ENCODE measurements at places on chromosomes 11 and 22.

DNA sequence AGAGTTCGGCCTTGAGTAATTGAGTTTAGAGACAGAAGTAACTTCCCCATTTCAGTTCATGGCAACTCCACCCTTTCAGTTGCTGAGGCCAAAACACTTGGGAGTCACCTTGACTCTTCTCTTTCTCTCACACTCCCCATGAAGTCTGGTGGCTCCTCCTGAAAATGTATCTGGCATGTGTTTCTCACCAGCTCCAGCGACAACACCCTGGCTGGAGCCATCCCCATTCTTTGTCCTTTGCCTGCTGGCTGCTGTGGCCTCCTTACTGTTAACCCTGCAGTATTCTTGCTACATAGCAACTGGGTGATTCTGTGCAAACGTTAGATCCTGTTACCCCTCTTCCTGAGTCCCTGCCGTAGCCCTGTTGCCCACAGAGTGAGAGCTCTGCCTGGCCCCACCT, 23.8 kb downstream of the SLC6A5 start:
- no peak for DNase-seq

GRCh38 chr11:110473706-110474105, 44.0 kb downstream of the FDX1 start:
- no peak for DNase-seq

- no peak for DNase-seq
Observed at GRCh38 chr22:42623756-42624441, 9.2 kb upstream of the POLDIP3 start.

- no peak for DNase-seq
Observed at GRCh38 chr22:38228873-38229740, 27.3 kb downstream of the MAFF start.

GRCh38 chr11:5065027-5065426, 4.3 kb upstream of the OR52E1 start:
- no peak for DNase-seq

- no peak for DNase-seq
Observed at GRCh38 chr11:110379261-110379660, 50.5 kb upstream of the FDX1 start.

DNA sequence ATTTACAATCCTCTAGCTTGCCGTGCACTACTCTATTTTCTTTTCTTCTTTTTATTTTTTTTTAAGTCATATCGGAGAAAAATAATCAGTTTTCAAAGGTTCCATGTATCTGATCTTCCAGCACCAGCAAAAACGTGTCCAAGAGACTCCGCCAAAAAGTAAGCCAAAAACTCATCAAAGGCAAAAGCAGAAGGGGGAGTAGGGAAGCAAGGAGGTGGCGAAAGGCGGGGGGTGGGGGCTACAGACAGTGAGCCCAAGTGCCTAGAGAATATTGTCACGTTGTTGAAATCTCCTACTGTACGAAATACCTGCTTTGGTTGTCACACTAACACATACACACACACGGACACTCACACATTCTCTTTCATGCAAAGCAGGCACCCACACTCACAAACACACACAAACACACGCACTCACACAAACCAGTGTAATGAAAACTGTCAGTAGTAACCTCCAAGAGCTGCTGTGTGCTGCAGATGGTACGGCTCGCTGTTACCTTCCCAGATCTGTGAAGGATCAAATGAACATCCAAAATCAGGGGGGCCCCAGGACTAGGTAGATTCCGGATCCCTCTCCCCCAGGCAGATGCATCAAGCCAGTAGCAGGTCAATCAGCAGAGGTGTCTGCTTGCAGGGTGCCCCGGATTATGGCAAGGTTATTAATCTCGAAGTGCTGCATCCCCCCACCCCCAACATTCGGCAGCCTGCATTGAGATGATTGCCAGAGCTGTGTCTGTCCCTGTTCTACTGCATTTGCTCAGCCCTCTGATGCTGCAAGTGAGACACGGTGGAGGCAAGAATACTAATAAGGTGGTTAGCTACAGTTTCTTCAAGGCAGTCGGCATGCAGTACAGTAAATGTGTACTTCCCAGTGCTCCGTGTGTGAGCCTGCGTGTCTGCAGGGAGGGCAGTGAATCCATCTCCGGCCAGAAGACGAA, at the start of gene LRRC4C:
Gene LRRC4C, minus strand, starts transcription at position 188 of the 937 bp plus-strand sequence.
- DNase-seq: no peak

- no peak for DNase-seq
Observed at GRCh38 chr22:37030560-37031281, 11.2 kb downstream of the MPST start.

DNA sequence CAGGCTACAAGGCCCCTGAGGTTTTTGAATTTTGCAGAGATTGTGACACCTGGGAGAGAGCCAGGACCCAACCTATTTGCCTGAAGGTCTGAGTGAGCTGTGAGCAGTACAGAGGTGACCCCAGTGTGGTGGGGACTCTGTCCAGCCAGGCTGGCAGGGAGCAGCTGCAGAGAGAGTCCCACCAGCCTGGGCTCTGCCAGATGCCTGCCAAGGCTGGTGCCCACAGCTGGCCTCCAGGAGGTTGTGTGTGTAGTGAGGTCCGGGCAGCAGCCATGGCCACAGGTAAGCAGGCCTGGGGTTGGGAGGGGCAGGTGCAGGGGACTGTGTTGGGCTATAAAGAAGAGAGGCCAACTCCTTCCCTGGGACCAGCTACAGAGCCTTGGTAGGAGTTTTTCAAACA, 144.8 kb downstream of the CRYBB2 start:
- no peak for DNase-seq

DNA sequence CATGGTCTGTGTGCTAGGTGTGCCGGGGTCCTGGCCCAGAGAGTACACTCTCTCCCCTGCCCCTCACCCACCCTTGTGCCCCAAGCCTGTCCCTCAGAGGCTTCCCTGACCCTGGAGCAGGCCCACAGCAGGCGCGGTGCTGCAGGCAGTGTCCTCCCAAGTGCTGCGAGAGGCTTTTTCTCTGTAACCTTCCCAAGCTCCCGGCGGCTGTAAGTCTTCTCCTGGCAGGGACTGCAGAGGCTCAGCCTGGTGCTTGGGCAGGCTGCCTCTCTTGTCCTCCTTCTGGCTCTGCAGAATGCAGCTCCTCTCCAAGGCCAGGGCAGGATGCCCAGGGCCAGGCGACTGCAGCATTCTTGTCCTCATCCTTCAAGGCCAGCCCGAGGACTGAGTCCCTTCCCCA, 15.9 kb downstream of the RFPL1 start:
- DNase-seq: no peak

DNA sequence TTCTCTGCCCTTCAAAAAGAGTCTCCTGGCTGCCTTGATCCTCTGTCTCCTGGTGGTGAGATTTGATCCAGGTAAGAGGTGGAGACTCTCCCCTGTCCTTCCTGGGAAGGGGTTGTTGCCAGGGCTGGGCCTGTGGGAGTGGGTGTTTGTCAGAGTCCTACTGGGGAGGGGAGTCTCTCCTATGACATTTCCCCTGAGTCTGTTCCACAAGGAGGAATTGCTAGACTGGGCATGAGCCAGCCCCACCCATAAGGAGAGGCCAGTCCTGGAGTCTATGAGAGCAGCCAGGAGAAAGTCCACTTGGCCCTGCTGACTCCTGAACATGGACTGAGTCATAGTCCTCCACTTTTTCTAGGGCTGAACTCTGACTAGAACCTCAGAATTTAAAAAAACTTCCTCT, 7.4 kb downstream of the PEX26 start:
- no peak for DNase-seq

DNA sequence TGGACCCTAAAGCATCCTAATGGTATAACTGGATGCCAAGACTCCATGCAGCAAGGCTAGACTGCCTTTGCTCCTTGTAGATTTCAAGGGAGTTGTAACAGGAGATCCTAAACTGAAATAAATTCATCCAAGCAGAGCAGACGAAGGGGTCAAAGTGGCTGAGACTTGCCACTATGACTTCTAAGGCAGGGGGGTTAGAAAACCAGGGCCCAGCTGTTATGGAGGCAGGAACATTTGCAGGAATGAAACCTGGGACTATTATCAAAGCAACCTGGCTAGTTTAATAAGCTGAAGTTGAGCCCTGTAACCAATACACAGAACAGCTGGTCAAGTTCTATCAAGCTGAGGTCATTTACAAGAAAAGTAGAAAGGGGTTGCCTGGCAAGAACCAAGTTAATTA, 122.2 kb upstream of the TRPC6 start:
- DNase-seq: no peak

- no peak for DNase-seq
Observed at GRCh38 chr11:36357831-36358230, 61.7 kb downstream of the PRR5L start.

- no peak for DNase-seq
Observed at GRCh38 chr11:72349616-72350218, 84.6 kb downstream of the CLPB start.

All from stimulated activated CD4-positive, alpha-beta T cell treated with anti-CD3 and anti-CD28 coated beads, Interleukin-1b, Interleukin-23, amount 100 ng/mL, for 1 hour (primary cell).